CD4-positive, alpha-beta T cell treated with Interleukin-12 subunit alpha and Interleukin-12 subunit beta, for 1 hour (primary cell): ENCODE measurements at places on chromosomes 2 and 18.

GRCh38 chr2:138455691-138456090 is 45.9 kb upstream of the SPOPL start:
- no peak for DNase-seq

DNA sequence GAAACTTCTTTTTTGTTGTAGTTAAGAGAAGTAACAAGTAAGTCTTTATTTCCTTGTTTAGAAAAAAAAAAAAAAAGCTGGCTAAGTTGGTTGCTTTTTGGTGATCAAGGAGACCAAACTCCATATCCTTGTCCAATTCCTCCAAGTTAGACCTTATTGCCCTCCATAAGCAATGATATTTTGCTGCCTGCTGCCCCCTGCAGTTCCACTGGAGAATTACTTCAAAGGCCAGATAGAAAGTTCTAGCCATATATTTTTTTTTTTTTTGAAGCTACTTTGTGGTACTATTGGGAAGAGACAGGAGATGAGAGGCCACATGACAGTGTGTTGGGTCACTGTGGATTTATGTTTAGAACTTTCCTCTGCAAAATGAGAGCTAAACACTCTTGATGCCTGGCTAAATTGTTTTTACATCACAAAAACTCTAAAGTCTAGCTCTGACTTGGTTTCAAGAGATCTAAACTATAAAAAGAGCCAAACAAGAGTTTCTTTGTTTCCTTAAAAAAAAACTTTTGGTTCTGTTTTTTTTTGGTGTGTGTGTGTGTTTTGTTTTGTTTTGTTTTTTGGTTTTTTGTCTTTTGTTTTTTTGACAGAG is 80.7 kb upstream of the RASGRP3 start:
- peak; percentile 41 for DNase-seq

- no peak for DNase-seq
Measured at GRCh38 chr2:109727929-109728447, 66.1 kb upstream of the RGPD5 start.

DNA sequence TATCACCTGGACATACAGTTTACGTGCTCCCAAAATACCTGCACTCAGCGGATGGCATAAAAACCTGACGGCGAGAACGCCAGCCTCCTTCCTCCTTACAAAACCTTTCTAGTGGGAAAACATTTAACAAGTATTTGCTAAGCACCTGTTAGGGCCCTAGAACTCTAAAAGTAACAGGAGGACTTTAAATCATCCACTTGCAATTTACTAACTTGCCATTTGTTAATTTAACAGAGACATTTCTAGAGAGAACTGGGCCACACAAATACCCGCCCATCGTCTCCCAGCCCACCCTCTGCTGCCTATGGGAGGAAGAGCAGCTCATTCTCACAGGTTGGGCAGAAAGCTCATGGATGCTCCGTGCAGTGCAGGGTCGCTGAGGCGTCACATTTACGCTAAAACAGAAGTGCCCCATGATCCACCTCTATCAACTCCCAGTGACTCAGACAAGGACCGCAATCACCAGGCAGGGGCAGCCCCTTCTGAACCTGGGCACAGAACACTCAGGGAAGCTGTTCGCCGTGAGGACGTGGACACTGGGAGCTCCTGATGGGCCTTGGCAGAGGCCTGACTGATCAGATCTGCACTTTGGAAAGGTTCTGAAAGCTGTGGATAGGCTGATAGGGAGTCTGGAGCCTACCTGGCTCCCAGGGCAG is 106.9 kb downstream of the HDAC4 start:
- peak; percentile 41 for DNase-seq

DNA sequence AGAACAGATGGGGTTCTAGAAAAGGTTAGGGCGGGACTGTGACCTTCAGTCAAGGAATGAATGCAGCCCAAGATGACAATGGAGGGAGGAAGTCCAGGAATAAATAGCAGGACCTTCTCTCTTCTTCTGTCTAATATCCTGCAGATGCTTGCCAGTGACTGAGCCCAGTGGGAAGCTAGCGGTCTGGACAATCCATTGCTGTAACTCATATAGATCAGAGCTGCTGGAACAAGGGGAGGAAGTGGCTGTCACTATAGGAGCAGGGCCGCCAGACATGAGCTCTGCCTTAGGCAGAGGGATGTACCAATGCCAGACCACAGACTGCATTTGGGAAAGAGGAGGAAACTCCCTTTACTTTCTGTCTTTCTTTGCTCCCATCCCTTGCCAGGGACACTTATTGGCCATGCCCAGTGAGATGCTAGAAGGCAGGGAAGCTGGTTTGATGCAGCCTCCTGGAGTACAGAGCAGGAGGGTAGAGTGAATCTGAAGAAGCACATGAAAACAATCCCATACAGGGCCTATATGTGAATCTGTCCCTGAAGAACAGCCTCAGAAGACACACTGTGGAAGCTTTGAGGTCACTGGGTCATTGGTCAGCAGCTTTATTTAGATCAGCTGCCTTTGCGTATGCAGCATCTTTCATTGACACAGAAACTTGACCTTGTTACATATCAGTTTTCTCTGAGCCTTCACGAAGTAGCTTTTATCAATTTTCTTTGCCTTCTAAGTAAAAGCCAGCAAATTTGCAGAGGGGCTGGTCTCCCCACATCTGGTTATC is 65.4 kb downstream of the CCDC85A start:
- DNase-seq: no peak

DNA sequence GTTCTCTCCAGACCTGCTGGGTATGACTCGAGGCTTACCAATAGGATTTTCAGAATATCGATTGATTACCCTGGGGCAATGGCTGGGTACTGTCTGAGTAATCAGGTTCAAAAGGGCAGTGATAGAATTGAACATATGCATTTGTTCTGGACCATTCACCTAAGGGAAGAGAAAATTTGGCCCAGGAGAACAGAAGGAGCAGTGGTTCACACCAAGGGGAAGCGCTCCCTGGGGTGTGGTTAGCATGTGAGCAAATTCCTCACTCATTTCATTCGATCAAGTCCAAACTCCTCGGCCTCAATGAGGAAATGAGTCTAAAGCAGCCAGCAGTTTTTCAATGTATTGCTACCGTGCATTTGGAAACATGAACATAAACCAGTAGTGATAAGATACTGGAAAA is 55.6 kb downstream of the CYP26B1 start:
- DNase-seq: no peak

- DNase-seq: peak; percentile 37
Measured at GRCh38 chr2:234495251-234496054, 1.4 kb downstream of the ARL4C start.

DNA sequence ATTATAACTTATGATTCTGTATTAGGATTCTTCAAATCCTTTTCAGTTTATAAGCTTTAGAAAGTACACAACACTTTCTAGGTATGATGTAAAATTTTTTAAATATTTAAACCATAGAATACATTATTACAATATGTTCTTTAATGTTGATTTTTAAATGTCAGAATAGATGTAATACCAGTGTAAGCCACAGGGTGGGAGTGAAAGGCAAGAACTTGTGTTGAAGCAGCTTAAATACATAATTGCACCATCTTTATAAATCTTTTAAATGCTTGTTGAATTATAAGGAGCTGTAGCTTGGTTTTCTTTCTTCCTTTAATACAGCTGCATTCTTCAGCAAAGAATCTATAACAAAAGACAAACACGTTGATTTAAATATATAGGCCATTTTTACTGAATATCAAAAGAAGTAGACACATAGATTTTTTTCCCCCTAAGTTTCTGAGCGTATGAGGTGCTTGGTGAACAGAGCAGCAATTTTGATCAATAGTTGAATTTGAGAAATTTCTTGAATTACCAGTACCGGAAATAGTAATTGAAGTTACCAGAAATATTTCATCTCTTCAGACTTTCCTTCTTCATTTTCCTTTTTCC is 63.0 kb downstream of the TANK start:
- peak; percentile 66 for DNase-seq

DNA sequence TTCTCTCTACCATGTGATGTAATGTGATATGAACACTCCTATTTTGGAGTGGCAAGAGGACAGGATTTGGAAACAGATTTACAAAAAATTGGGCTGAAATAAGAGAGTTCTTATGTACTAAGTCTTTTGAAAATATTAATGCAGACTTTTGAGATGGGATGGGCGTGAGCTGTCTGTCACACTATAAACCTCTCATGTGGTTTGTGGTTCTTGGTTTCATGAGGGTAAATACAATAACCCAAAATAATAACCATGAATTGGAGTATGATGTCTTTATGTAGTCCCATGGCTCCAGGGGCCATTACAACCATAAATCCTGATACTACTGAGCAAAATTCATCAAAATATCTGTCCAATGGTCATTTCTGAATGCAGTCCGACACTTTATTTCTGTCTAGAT is 668.0 kb downstream of the MBD2 start:
- DNase-seq: no peak

DNA sequence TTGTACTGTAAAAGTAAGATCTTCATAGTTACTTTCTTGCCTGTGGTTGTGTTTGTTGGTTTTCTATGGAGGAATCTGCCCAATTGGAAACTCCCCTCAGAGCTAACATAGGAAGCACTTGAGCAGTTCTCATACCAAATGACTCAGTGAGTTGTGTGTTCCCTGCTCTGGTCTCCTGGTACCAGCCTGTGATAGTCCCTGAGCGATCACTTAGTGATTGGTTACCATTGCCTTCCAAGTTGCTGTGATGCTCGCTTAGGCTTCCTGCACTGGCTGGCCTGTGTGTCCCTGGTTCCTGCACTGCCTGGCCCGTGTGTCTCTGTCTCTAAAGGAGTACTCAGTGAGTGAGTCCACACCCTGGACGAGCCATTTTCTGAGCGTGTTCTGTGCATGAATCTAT is 133.0 kb downstream of the MAP4K4 start:
- no peak for DNase-seq
